ENCODE measurements at places on chromosomes 13 and 19.
A peak's percentile ranks its signal among the peaks of the same experiment; 100 is the strongest.

GRCh38 chr19:484494-484893 is 11.8 kb upstream of the MADCAM1 start:
- DNase-seq = no peak

- no peak for DNase-seq
Observed at GRCh38 chr19:15072930-15073647, 8.9 kb upstream of the OR1I1 start.

DNA sequence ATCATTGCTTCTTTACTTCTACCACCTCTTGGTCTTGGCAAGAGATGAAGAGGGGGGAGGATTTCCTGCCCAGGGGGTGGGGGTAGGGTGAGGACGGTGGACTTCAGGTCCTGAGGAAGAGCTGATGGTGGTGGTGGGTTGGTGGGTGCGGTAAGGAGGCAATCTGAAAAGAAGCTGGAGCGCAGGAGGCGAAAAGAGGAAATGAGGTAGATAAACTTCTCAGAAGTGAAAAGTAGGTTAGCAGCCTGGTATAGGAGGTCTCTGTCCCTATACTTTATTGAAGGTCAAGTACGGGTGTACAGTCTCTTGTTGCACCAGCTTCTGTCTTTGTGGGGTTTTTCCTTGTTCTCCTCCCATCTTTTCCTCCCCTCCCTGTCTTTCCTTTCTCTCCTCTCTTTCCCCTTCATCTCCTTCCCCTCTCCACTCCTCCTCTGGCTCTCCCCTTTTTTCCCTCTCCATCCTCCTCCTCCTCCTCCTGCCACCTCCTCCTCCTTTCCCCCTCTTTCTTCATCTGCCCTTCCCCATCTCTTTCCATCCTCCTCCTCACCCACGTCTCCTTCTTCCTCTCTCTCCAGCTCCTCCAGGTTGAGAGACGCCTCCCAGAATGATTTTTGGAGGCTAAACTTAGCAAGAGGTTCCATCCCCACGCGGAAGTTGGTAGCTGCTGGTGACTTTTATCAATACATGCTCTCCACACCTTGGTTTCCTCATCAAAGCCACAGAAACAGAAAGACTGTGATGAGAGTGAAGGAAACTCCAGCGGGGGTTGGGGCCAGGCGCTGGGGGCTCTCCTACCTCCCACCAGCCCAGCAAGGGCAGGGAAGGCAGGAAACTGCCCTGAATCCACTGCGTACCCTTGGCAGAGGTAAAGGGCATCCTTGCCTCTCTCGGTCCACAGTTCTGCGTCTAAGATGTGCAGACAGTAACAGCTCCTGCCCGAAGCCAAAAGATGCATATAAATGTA is 15.3 kb downstream of the TNFSF14 start:
- no peak for DNase-seq

DNA sequence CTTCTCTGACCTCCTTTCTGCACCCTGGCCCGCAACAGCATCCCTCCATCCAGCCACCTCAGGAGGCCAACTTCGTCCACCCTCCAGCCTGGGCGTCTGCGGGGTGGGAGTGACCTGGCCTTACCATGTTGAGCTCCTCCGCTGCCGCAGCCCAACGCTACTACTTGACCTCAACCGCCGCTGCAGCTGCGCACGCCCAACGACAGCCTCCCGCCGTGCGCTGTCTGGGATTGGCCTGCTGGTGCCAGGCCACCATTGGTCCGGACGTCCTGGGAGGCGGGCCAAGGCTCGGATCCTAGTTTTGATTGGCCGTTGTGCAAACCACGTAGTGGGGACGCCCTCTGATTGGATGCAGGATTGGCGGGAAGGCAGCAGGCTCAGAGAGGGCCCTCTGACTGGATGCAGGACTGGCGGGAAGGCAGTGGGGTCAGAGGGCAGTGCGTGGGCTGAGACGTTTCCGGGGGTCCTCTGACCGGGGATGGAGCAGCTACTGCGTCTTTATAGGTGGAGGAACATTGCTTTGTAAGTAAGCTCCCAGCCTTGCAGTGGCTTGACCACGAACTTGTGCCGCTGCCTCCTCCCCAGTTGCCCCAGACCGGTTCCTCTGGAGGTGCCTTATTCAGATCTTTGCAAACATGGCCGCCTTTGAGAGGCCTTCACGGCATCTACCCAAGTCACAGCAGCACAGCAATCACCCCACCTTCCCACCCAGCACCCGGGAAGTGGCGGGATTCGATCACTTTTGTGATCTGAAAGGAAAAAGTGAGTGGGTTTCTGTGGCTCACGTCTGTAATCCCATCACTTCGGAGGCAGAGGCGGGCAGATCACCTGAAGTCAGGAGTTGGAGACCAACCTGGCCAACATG is at the start of gene TUBA3C:
Gene TUBA3C (minus strand): TSS at position 204 of the 865 bp plus-strand sequence. CDS start 77 bp downstream, at position 127.
- no peak for DNase-seq

GRCh38 chr13:42893214-42893671 is 98.8 kb downstream of the EPSTI1 start:
- no peak for DNase-seq

GRCh38 chr19:4380254-4380727 is 20.1 kb downstream of the SH3GL1 start:
- no peak for DNase-seq

DNA sequence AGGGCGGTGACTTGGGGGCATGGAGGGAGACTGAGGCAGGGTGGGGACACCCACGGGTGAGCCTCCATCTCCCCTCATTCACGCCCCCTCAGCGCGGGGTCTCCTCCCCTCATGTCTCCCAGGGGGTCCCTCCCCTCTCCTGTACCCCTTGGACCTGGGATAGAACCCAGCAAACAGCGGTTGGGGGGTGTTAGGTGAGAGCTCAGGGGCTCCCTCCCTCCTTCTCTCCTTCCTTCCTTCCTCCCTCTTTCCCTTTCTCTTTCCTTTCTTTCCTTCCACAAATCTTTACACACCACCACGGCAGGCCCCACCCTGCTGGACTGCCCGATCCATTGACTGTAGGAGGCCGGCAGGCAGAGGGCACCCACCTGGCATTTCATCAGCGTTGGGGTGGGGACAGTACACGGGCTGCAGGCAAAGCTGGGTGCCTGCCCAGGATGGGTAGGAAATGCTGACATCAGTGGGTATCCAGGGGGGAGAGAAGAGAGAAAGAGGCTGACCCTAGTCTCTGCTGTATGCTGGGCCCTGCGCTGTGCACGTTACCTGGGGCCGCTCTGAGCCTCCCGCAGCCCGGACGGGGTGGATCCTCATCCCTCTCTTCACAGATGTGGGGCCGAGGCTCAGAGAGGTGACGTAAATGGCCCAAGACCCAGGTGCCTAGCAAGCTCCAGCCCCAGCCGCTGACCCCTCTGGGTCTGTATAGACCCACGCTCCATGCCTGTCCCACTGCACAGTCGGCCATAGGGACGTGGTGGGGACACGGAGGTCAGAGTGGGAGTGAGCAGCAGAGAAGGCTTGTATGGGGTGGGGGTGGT is 3.5 kb downstream of the SSC5D start:
- no peak for DNase-seq

DNA sequence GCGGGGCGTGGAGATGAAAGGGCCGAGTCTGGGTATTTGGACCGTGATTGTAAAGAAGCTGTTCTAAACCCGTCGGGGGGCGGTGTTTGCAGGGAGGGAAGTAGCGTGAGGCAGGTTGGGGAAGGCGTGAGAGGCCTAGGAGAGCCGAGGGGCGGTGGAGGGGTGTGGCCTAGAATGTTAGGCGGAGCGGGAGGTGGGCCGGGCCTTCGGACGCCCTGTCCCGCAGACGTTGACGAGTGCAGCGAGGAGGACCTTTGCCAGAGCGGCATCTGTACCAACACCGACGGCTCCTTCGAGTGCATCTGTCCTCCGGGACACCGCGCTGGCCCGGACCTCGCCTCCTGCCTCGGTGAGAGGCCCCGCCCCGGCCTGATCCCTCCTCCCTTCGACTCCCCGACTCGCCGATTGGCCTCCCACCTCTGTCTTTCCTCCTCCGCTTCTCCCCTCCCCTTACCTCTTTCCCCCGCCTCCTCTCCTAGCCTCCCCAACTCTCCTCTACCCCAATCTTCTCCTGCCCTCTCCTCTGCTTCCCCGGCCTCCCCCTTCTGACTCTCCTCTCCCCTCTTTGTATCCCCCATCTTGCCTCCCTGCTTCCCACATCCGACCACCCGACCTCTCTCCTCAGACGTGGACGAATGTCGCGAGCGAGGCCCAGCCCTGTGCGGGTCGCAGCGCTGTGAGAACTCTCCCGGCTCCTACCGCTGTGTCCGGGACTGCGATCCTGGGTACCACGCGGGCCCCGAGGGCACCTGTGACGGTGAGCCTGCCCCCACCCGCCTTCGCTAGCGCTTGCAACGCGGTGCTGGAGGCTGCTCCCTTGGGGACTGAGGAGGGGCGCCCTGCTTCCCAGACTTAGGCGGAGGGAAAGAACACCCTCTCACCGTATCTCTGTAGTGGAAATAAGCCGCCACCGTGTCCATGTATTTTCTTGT is 12.8 kb downstream of the LTBP4 start:
- no peak for DNase-seq

GRCh38 chr19:30209617-30210600 is 162.3 kb upstream of the ZNF536 start:
- no peak for DNase-seq

DNA sequence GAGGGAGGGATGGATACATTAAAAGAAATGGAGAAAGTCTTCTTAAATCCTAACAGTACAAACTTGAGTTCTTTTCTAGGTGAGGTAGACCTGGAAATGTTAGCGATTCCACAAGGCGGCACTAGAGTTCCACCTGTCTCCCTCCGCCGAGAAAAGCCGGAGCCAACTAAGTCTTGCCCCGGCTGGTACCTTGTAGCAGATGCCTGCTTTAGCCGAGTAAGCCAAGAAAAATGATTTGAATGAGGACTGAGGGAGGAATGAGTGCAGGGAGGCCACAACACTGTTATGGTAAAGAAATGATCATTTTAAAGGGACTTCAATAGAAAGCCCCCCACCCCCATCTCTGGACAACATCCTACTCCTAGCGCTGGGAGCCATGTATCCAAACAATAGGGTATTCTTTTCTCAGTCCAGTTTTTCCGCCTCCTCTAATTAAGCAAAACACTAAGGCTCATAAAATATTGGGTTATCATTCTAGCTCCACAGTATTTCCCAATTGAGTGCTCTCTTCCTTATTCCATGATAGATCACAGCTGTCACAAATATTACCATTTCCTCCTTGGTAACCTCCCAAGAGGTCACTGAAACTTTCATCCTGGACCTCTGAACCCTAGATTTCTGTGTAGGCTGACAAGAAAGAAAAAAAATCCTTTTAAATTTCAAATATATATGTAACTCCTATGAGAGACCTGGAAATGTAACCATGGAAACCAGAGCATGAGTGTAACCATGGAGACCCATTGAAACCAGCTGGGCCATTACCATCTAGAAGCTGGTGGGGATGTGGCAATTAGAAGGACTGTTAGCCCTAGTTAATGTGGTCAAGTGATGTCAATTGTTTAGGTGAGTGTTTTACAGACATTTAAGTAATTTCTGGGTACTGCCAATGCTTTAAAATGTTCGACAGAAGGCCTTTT is 58.3 kb downstream of the GPALPP1 start:
- DNase-seq = peak; percentile 61
